ENCODE measurements at places on chromosomes 4 and X.

DNA sequence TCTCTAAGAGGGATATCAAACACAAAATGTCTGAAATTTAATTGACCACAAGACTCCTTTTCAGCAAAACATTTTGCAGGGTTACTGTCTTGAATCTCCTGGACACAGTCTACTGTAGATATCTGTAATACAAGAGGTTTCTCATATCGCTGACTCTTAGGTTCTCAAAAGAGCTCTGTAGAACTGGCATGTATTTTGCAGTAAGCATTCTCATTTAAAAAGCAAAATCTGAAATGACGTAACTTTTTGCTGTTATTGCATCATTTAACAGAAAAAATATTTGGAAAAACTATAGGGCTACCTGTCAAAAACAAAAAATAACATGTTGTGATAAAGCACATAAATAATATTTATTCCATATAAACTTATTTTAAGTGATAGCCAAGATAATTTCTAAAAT lies 114.2 kb downstream of the CDS1 start:
- no peak for DNase-seq

DNA sequence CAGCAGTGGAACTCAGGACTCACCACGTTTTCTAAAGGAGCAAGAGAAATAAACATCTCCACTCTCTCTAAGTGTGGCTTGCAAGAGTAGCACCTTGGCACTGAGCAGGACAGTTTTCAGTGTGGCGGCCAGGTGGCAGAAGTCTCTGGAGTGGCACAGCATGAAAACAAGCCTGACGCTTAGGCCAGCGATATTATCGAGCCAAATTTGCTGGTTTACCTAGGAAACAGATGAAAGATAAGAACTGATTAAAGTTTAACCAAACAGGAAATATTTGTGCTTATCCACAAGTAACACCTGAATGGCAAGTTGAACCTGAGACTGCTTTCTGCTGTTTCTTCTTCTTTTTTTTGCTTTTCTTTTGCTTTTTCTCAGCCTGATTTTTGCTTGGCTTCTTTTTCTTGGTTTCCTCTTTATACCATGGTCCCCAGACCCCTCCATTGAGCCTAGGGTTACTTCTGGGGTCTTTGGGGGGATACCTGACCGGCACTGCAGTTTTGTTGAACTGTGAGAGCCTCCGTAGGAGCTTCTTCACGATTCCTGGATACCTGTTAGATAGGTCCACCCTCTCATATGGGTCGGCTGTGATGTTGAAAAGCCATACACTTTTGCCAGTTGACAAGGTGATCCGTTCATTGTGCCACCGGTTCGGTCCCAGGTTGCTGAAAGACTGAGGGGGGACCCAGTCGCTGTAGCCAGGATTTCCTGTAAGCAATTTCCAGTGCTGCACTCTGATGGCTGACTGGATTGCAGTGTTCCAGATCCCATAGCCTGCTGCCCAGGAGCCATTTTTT lies 77.3 kb downstream of the ARSJ start:
- DNase-seq = no peak

DNA sequence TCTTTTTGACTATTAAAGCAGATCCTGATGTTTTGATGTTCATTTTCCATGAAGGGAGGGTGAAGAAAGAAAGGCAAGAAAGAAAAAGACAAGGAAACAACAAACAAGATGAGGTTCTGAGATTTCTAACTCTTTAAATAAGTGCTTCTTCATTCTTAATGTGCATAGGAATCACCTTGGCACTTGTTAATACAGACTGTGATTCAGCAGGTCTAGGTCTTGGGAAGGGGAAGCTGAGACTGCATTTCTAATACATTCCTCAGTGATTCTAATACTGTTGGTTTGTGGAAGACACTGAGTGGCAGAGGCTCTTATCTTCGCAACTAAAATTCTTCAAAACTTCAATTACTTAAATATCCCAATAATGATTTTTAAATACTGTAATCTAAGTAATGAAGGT lies 95.2 kb upstream of the NAP1L5 start:
- DNase-seq = no peak

- DNase-seq = no peak
Observed at GRCh38 chrX:151825007-151825406, 87.7 kb upstream of the MAGEA4 start.

- DNase-seq = no peak
Observed at GRCh38 chrX:16873106-16873505, 2.9 kb upstream of the RBBP7 start.

GRCh38 chr4:1959104-1959384 lies 49.7 kb downstream of the NELFA start:
- no peak for DNase-seq

GRCh38 chrX:23557070-23557469 lies 110.2 kb upstream of the PRDX4 start:
- DNase-seq = no peak

DNA sequence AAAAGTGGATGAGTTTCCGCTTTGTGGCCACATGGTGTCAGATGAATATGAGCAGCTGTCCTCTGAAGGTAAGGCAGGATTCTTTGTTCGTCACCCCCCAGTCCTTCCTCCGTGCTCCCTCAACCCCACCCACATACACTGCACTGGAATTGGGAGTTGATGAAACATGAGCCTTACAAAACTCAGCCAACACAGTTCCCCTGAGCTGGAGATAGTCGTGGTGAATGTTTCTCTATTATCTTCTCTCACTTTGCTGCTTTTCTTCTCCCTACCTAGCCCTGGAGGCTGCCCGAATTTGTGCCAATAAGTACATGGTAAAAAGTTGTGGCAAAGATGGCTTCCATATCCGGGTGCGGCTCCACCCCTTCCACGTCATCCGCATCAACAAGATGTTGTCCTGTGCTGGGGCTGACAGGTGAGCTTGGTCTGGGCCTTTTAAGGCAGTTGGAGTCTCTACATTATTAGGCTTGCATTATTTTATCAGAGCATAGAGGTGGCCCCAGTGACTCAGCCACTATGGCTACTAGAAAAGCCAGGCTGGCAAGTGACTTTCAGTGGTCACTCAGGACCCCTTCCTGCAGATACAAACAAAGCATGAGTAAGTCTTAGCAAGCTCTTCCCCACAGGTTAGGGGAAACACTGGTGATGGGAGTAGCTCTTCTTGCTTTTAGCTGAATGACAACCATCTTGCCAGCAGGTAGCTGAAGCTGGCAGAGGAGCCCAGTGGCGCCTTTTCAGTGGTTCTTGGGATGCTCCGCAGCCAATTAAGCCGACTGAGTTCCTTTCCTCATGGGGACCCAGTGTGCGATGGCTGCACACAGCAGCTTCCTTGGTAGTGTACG lies 1.6 kb downstream of the RPL10 start:
- DNase-seq = no peak

DNA sequence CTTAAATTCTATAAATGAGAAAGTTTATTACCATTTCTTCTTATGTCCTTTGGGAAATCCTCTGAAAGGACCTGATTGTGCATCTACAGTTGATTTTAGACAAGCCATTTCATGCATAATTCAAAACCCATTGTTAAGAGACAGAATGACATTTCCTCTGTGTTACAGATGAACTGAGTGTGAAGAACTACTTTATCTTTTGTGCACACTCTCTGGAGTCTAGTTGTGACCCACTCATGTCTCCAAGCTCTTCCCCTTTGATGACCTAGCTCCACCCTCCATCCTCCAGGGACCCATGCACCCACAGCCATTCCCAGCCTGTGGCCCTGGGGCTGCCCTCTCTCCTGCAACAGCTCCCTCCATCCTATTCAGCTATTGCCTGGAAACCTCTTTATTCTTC lies 57.5 kb upstream of the BMPR1B start:
- no peak for DNase-seq

- DNase-seq = no peak
Observed at GRCh38 chr4:170391066-170391740, 301.4 kb upstream of the AADAT start.

GRCh38 chrX:108412783-108413182 lies 25.4 kb downstream of the COL4A6 start:
- no peak for DNase-seq

DNA sequence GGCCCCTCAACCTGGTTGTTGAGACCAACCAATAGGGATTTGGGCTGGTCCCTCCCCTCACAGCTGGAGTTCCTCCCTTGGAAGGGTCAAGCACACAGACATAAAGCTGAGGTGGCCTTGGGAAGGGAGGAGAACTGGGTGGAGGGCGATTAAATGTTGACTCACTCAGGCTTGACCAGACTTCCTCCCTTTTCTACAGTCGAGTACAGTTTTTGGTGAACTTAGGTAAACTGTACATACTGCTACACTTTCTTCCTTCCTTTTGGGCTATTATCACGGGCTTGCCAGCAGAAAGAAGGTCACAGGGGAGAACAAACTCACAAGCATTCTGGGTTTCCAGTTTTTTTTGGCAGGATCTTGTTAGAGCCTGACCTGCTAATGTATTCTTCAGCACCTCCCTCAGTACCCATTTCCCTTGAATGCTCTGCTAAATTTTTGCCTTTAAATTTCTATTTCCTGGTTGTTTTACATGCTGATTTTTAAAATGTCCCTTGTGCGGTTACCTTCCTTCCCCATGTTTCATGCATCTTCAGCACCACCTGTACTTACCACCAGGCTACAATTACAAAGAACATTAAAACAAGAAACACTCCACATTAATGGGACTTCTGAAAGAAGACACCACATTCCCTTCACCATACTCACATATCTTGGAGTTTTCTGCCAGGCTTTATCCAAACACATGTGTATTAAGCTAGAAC lies 135.2 kb upstream of the RASGEF1B start:
- no peak for DNase-seq

GRCh38 chr4:5524446-5525299 lies 183.7 kb downstream of the EVC2 start:
- DNase-seq = no peak

DNA sequence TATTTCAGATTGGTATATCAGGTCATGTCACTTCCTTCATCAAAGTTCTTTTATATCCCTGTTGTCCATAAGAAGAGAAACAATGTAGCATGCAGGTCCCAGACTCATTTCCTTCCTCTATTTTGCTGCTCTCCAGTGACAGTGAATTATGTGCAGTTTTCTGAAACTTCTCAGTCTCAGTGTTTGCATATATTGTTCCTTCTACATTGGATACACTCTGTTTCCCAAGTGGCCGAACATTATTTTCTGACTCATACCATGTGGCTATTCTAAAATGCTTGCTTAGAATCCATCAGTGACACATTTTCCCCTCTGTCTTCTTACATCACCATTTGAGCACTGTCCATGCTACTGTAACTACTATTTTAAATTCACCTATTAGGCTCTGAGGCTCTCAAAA lies 305.7 kb downstream of the PDHA2 start:
- DNase-seq = no peak

DNA sequence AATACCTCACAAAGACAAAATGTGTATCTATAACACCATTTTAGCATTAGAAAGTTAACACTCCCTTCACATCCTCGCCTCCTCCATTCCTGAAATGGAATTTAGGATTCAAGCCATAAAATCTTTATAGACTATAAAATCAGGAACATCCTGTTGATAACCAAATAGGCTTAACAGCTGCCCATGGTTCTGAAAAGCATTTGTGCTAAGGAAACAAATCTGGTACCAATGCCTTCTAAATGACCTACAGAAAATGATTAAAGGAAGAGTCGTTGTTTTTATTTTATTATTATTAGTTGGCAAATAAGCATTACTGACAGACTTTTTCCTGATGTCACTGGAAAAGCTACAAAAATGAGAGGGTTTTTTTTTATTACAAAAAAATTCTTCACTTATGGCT lies 79.8 kb downstream of the PAPSS1 start:
- DNase-seq = no peak

DNA sequence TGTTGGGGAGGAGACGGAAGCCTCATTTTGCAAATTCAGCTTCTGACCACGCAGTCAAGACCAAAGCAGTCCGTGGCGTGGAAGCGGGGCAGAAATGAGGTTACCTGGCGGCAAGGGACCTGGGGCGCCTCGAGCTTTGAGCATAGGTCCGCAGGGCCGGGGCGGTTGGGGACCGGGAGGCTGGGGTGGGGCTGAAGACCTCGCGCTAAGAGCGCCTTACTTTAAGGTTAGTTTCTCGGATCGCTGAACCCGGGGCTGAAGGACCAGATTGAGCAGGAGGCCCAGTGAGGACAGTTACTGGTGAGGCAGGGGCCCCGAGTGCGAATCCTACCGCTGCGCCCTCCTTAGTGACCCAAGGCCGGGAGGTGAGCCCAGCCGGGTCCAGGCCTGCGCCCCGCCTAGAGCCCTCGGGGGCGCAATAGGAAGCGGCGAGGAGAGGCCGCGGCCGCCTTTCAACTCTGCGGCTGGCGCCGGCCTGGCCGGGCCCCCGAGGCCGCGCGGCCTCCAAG lies 7.5 kb downstream of the MSX1 start:
- no peak for DNase-seq

GRCh38 chr4:1612278-1613098 lies 71.6 kb downstream of the FAM53A start:
- no peak for DNase-seq

GRCh38 chr4:76881375-76881774 lies 16.6 kb downstream of the SOWAHB start:
- no peak for DNase-seq

GRCh38 chrX:107738768-107739167 lies 36.8 kb downstream of the TSC22D3 start:
- no peak for DNase-seq

- no peak for DNase-seq
Observed at GRCh38 chr4:22921936-22922335, 229.2 kb downstream of the GBA3 start.

- no peak for DNase-seq
Observed at GRCh38 chrX:106457802-106458201, 154.0 kb upstream of the RADX start.

All from stimulated activated CD4-positive, alpha-beta T cell treated with anti-CD3 and anti-CD28 coated beads, Interleukin-1b, Interleukin-23, amount 100 ng/mL, for 24 hours (primary cell).